ENCODE measurements at places on chromosomes 12 and 14. TPM values are rescaled to one million over a fixed set of nuclear protein-coding genes. Genes with fewer than 3 reads are reported as not detected.
A peak's percentile ranks its signal among the peaks of the same experiment; 100 is the strongest.

The AMDHD1 gene
- total RNA-seq: 0.32 TPM

The FAM181A gene
- not detected for total RNA-seq

The KRT5 gene
- 0.85 TPM for total RNA-seq

The DBX2 gene
- not detected for total RNA-seq

The GARIN6 gene
- not detected for total RNA-seq

The SLC25A47 gene
- not detected for total RNA-seq

The SLC48A1 gene
- 27.3 TPM for total RNA-seq

The CLEC1A gene
- total RNA-seq: 1.5 TPM

The CAPZA3 gene
- not detected for total RNA-seq

DNA sequence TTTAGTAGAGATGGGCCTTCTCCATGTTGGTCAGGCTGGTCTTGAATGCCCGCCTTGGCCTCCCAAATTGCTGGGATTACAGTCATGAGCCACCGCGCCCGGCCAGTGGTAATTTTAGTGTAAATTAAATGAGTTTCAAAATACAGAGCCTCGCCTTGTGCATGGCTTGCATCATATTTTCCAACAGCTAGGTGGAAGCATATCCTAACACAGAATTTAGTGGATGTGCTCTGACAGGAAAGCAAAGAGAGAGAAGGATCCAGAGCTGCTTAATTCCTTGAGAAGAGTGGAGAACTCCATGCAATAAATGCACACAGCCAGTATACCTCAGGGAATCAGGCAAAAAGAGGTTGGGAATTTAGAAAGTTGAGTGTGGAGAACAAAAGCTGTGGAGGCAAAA lies 2.5 kb downstream of the OR6C2 start:
- no peak for DNase-seq

DNA sequence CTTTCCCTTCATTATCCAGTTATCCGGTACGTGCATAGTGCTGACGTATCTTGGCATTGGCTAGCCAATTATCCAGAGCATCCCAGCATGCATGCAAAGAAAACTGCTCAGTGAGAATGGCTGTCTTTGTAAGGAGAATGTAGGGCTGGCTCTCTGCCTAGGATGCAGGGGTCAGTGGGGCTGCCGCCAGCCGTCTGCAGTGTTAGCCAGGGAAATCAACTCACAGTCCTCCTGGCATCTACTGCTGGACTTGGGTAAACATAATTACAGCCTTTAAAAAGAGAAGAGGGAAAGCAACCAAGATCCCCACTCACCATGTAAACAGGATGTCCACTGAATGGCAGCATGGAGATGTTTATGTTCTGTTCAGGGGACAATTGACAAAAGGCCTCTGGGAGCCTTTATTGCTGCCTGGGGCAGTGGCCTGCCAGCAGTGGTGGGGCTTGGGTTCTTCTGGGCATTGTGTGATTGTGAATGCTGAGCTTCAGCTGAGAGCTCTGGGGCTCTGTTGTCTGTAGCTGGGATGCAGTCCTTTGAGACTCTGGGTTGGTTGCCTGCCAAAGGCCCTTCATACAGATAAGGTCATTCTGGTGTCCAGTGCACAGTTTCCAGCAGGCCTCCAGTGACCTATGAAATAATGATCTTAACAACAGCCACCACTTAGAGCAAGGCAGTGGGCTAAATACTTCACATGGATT lies 121.8 kb downstream of the TBC1D30 start:
- no peak for DNase-seq

DNA sequence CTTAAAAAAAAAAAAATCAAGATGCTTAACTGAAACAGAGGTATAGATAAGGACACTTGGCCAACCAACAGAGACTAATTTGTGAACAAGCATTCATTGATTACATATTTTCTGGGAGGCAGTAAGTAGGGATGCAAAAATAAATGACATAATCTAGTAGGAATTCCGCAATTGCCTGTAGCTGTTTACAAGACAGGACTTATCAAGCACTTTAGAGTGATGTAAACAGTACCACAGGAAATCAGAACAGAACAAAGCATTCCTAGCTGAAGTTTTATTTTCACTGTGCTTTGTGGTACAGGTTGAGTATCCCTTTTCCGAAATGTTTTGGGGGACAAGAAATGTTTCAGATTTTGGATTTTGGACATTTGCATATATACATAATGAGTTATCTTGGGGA lies 68.2 kb upstream of the FGD4 start:
- no peak for DNase-seq

DNA sequence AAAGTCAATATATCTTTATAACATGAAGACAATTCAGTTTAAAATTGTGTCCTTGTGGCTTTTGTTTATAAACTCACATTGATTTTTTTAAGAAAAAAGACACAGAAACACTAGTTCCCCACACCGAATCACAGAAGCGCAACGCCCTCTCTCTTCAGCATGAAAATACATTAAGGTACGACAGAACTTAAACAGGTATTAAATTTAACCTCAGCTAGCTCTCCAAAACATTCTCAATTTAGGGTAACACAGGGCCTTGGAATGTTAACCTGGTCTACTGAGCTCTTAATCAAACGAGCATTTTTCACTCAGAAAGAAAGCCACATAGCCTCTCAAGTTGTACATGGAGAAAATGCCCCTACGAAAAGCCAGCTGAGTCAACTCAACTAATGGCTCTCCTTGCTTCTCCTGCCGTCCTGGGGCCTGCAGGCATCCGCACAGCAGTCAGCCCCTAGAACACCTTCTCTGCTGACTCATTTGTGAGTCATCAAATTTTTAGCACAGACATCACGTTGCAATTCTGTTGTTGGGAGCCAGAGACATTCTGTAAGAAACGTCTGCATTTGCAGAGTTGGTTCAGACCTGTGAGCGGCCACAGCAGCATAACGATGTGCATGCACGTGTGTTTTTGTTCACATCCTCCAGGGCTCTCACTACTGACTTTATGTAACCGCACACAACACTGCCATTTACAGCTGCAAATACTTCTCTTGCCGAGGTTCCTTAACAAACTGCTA lies 141.6 kb downstream of the ITPR2 start:
- DNase-seq: no peak

GRCh38 chr12:11822081-11822834 lies 172.8 kb downstream of the ETV6 start:
- DNase-seq: no peak

DNA sequence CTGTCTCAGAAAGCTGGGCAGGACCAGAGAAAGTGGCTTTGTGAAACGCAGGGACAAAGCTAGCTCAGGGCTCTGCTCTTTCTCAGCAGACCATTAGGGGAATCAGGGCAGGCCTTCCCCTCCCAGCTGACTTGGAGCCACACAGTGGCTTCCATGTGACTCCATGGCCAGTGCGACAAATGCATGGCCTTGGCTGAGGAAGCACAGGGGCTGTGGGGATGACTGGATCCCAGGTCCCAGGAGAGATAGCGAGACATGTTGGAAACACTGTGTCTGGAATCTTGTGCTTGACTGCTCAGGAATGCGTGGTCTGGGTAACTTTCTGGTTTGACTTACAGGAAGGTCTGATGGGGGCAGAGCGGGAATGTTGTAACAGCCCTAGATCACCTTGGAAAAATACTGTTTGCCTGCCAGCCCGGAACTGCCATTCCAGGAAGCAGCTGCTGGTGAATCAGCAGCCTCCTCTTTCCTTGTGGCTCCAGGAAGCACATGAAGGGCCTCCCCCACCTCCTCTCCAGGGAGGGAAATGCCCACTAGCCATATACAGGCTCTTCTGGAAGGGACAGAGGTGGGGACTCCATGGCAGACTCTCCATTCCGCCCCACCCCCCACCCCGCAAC lies 133.5 kb upstream of the HIF1A start:
- DNase-seq: peak; percentile 76

DNA sequence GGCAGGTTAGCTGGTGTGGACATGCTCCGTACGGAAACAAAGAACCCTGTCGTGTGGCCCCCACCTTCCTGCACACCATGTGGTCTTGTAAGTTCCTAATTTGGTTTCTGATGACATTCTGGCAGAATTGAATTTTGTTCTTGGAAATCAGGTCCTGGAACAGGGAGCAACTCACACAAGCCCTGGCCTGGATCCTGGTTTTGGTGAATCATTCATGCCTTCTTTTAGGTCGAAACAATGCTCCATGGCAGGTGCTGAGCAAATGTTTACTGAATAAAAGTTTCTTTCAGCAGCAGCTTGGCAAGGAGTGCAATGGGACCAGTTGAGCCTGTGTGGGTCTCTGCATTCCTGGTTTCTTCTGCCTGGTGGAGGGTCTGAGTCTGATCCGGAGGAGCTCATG lies 978.4 kb downstream of the BCL11B start:
- no peak for DNase-seq

DNA sequence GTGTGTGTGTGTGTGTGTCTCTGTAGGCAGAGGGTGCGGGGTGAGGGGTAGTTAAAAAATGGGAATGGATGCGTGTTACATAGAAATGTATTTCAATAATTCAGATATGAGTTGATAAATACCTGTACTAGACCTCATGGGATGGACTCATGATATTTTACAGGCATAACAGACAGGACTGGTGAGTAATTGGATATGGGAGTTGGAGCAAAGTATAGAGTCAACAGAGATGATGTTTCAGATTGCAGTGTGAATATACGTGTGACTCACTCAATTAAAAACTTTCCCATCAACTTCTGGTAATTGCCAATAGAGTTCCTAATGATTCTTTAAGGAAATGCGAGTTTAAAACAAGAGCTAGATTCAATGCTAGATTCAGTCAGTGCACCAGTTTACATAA lies 711.9 kb downstream of the C12orf50 start:
- DNase-seq: no peak

- no peak for DNase-seq
These were observed 163.3 kb downstream of the SSPN start for GRCh38 chr12:26358651-26359050.

DNA sequence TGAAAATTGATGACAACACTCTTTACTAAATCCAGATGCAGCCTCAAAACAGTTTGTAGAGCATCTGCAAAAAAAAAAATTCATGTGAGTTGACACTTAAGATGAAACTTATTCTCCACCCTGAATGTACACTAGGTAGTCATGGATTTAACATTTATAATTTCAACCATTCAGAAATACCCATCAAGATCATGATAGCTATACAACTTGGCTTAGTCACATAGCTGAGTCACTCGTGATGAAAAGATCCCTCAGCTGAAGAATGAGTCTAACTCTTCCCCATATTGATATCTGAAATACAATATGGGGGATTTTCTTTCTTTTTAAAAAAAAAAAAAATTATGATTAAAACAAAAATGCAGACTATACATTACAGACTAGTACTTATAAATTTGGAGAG lies 104.8 kb upstream of the PLEKHG7 start:
- DNase-seq: no peak

GRCh38 chr12:27870939-27871338 lies 90.9 kb upstream of the MANSC4 start:
- no peak for DNase-seq

- DNase-seq: no peak
These were observed 4.8 kb upstream of the LMNTD1 start for GRCh38 chr12:25557830-25558436.

DNA sequence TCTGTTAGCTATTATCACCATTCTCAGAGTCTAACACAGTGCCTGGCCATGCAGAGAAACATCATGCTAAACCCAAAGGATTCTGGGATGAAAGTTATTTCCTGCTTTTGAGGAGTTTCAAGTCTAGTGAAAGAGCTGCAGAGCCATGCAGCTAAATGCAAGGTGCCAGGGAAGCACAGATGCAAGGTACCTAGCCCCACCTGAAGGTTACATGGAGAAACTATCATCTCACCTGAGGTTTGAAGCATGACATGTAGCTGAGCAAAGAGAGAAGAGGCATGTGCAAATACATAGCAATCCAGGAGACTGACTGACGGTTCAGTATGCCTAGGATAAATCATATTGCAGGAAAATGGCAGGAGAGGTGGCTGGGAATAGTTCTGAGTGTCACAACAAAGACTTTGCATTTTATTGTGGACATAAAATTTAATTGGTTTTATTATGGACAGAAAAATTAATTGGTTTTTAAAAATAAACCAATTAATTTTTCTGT lies 170.4 kb downstream of the PRKD1 start:
- DNase-seq: no peak

DNA sequence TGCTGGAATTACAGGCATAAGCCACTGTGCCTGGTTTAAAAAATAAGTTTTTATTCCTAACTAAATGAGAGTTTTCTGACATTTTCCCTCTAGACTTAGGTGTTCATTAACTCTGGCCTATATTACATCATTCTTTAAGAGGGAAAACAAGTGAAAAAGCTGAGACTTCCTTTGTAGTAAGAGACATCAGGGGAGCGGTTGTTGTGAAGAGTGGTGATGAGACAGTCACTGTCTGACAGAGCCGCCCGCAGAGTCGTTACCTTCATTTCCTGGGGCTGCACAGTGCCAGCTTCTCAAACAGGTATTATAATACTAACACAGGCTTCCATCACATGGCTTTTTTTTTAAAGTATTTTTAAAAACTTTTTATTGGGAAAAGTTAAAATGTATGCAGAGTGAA lies 19.7 kb upstream of the TDRD9 start:
- no peak for DNase-seq

DNA sequence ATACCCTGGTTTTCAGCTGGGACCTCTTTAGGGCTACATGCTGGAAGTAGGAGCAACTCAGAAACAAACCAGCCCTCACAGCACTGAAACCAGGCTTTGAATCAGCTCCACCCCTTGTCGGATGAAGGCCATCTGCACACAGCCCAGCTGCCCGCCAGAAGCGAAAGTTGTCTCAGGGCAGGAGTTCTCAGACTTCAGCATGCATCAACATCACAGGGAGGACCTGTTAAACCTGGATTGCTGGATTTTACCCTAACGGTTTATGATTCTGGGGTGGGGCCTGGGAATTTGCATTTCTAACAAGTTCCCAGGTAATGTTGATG lies 10.9 kb downstream of the SYNDIG1L start:
- DNase-seq: no peak

DNA sequence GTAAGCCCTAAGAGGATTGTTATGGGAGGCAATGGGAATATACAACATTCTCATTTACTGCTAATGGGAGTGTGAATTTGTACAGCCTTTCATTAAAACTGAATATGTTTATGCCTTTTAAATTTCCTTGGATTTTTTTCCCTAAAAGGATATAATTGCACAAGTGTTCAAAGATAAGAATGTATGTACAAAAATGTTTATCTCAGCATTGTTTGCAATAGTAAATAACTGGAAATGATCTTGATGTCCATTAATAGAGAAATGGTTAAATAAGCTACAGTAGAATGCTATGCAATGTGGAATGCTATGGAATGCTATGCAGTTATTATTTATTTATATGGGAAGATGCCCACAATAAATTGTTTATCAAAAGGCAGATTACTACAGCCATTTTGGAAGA lies 62.5 kb upstream of the SLC38A2 start:
- DNase-seq: no peak

GRCh38 chr14:51546099-51546498 lies 105.6 kb upstream of the FRMD6 start:
- DNase-seq: no peak

GRCh38 chr14:56608689-56609088 lies 29.1 kb downstream of the TMEM260 start:
- DNase-seq: no peak
